H9 (cell line): ENCODE measurements at places on chromosomes 5 and 9. TPM values are rescaled to one million over a fixed set of nuclear protein-coding genes. Genes with fewer than 3 reads are reported as not detected.

IFNK gene
- not detected in 2 replicates for total RNA-seq

DAB2 gene
- 2.3 and 2.7 TPM in 2 replicates for total RNA-seq

GNA14 gene
- 0.37 and 0.48 TPM in 2 replicates for total RNA-seq

COL23A1 gene
- total RNA-seq: 2.5 and 2.6 TPM in 2 replicates

AGPAT2 gene
- total RNA-seq: 28.3 and 29.7 TPM in 2 replicates

NMUR2 gene
- total RNA-seq: 0.11 TPM in 1 of 2 replicates, not detected in the other

PDE6A gene
- total RNA-seq: not detected in 2 replicates

CDH12 gene
- not detected in 2 replicates for total RNA-seq

SLC9A3 gene
- 0.75 and 0.85 TPM in 2 replicates for total RNA-seq

ACER2 gene
- 8.9 and 9.6 TPM in 2 replicates for total RNA-seq

BHMT gene
- total RNA-seq: 0.72 and 1.4 TPM in 2 replicates

HDAC3 gene
- 98.3 and 98.5 TPM in 2 replicates for total RNA-seq

LCP2 gene
- 0.09 TPM in 1 of 2 replicates, not detected in the other for total RNA-seq

C1QTNF3 gene
- 1.1 TPM in 2 replicates for total RNA-seq

ANKDD1B gene
- 0.33 and 0.44 TPM in 2 replicates for total RNA-seq
